PC-3 (cell line): ENCODE measurements at places on chromosomes 2 and 18.

- no peak for DNase-seq
- H3K4me1 ChIP-seq: no peaks in the 10 kb centered on the region
- no peak overlapping the region for H3K4me3 ChIP-seq
- no peaks in the 10 kb centered on the region for H3K27me3 ChIP-seq
- H3K36me3 ChIP-seq: no peaks in the 10 kb centered on the region
Observed at GRCh38 chr2:149346272-149346671, 15.9 kb downstream of the LYPD6 start.

DNA sequence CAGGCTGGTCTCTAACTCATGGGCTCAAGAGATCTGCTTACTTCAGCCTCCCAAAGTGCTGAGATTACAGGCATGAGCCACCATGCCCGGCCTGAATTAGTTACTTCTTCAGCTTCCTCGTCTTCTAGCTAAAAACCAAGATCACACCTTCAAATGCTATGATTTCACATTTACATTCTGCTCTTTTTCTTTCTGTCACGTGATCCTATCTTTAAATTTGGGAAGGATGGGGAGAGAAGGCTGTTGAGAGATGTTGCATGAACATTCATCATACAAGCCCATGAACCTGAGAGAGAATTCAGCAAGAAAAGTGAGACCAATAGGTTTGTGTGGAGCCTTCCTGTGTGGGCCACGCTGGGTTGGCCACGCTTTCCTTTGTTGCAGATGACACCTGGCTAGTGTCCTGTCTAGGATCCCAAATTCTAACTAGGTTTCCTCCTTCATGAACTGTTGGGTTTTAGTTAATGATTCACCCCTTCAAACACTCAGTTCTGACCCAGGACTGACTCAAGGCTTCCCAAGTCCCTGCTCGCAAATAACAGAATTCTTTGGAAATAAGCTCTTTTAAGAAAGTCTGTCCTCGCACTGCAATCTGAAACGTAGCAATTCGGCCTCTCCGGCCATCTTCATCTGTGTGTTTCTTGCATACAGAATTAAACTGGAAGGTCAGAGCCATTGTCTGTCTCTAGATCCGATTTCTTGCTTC is 57.3 kb upstream of the CREB1 start:
- no peaks in the 10 kb centered on the region for H3K27me3 ChIP-seq
- DNase-seq: no peak
- H3K4me1 ChIP-seq: peaks cover 30% of the 10 kb centered on the region

GRCh38 chr18:55768255-55768654 is 180.3 kb upstream of the TCF4 start:
- H3K27me3 ChIP-seq: no peaks in the 10 kb centered on the region
- H3K4me3 ChIP-seq: no peak overlapping the region
- DNase-seq: no peak

- no peaks in the 10 kb centered on the region for H3K36me3 ChIP-seq
- peaks cover 54% of the 10 kb centered on the region for H3K27me3 ChIP-seq
- H3K4me1 ChIP-seq: peaks cover 9% of the 10 kb centered on the region
Observed at GRCh38 chr18:59264651-59265245, 8.5 kb downstream of the RAX start.

DNA sequence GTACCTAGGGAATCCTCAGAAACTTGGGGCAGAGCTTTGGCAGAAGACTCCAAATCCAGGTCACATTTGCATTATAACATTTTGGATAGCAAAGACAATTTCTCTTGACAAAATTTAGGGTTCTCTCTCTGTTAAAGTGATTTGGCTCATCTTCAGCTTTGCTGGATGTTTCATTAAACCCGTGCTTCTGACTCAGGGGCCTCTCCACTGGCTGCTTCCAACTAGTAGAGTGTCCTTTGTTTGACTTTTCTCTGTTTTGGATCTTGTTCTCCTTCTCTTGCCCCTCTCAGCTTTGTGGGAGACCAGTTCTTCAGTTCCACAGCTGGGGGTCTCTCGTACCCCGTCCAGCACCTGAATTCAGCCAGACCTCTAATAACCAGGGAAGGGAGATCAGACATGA is 145.6 kb downstream of the PLCL1 start:
- H3K27ac ChIP-seq: no peak overlapping the region
- H3K27me3 ChIP-seq: no peaks in the 10 kb centered on the region
- no peak overlapping the region for H3K4me3 ChIP-seq
- H3K4me1 ChIP-seq: no peaks in the 10 kb centered on the region
- DNase-seq: no peak
- H3K36me3 ChIP-seq: no peaks in the 10 kb centered on the region
